ENCODE measurements at places on chromosomes 2 and 18.

- DNase-seq, result no peak
Measured at GRCh38 chr2:230783101-230783500, 70.5 kb downstream of the CAB39 start.

DNA sequence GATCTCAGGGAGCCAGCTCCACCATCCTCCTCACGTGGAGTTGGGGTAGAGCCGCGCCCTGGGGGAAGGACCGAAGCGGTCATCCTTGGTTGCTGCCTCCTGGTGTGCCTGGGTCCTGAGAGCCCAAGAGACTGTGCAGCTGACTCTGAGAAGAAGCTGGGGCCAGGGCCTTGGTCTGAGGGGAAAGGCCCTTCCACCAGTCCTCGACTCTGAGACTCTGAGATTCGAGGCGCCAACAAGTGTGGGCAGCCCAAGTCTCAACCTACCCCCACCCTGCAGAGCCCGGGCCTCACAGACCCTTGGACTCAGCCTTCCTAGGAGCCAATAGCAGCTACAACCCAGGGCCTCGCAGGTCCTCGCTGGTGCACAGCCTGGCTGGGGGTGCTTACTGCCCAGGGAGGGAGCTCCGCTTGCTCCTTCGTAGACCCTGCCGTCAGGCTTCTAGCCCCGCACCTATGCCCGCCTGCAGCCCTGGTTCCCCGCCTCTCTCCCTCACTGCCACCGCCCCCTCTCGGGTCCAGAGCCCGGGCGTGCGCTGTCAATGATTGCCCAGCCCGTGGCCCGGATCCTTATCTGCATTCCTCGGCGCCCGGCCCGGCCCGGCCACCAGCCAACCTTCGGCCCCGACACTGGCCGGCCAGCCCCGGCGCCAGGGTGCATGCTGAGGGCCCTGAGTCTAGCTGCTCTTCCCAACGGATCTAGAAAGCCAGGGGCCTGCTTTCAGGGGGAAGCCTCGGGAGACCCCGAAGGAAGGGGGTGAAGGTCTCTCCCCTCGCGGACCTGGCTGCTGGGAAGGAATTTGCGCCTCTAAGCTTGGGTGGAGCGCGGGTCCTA, 2.0 kb downstream of the IHH start:
- no peak for DNase-seq

DNA sequence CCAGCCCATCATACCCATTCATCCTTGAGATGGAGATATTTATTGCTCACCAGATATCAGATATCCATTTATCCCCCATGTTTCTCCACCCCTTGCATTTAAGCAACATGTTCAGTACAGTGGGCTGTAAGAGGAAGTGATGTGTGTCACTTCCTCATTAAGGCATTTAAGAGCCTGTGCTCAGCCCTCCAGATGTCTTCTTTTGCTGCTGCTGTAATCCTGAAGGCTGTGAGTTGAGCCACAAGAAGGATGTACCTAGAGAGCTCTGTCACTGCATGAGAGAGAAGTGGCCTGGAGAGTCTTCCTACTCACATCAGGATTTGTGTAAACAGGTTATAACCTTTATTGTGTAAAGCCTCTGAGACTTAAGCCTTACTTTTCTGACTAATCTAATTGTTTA, 151.8 kb upstream of the UNC80 start:
- peak; percentile 33 for DNase-seq

GRCh38 chr2:235170536-235171521, 219.0 kb downstream of the SH3BP4 start:
- peak; percentile 86 for DNase-seq

DNA sequence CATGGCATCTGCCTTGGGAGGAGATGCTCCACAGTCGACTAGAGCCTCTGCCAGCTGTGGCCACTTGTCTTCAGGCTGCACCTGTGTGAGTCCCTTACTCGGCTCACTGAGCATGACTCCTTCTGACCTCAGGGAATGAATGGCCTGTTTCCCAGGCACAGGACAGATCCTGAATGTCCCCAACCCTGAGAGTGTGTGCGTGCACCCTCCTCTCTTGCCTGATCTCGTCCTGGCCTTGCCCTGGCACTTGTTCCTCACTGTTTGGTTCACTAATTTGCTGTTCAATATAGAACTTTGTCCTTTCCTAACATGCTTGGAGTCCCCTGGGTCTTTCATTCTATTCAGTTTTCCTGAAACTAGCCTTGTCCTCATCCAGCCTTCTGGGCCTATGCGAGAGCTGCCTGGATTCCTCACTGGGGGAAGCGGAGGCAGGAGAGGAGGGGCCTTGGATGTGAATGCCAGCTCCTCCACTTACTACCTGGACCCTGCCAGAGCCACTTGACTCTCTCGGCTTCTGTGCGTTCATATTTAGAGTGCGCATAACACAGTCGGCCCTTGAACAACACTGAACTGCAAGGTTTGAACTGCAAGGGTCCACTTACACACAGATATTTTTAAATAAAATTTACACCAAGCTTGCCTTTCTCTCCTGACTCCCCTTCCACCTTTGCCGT, 184.8 kb downstream of the ACKR3 start:
- DNase-seq, result no peak

DNA sequence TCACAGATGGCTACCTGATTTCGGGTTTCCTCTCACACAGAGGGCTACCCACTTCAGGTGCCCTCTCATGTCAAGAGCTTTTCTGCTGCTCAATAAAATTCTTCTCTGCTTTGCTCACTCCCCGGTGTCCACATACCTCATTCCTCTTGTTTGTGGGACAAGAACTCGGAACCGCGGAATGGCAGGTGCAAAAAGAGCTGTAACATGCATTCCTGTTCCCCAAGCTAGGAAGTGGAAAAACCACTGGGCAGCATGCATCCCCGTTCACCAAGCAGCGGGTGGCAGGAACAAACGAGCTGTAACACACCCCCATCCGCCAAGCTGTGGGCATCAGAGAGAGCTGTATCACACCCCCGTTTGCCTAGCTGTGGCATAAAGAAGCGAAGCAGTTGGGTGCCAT, 27.2 kb upstream of the FRZB start:
- no peak for DNase-seq

DNA sequence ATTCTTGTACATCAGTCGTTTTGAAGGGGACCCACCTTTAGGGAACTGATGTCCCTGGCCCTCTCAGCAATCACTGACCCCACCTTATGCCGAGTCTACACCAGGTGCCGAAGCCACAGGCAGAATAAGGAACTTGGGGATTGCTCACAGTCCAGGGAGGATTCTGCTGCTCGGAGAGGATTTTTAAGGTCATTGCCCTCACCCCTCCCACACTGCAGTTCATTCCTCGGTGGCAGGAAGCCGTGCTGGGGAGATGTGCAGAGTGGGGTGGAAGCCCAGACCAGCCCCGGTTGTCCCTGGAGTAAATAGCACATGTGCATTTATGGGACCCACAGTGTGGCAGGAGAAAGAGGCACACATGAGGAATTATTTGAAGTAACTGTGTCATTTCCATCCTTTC, 50.4 kb downstream of the PLB1 start:
- DNase-seq, result no peak

DNA sequence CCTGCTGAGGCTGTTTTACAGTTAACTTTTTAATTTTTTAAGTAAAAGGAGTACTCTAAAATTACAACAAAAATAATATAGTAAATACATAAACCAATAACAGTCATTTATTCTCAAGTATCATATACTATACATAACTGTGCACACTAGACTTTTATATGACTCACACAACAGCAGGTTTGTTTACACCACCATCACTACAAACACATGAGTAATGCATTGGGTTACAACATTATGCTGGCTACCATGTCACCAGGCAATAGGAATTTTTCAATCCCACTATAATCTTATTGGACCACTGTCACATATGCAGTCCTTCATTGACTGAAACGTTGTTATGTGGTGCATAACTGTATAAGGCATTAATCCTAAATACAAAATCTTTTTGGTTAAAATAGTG, 42.5 kb downstream of the RASGRP3 start:
- DNase-seq, result no peak

- no peak for DNase-seq
Measured at GRCh38 chr18:75229437-75229836, 18.8 kb downstream of the TSHZ1 start.

DNA sequence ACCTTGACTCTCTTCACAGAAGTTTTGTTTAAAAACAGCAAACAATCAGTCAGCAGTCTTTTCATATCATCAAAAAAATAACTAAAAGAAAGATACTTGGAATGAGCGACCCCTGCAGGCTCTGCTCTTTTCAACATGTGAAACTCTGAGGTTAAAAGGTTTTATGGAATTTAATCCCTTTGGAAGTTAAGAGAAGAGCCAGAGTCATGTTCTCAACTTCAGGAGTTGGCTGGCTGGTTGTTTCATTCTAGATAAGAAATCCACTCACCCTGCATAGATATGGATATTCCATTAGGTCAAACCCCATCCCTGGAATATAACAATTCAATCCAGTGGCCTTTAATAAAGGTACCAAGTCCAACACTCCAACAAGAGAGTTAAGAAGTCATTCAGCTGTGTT, 115.6 kb upstream of the RMDN2 start:
- DNase-seq, result peak; percentile 79

DNA sequence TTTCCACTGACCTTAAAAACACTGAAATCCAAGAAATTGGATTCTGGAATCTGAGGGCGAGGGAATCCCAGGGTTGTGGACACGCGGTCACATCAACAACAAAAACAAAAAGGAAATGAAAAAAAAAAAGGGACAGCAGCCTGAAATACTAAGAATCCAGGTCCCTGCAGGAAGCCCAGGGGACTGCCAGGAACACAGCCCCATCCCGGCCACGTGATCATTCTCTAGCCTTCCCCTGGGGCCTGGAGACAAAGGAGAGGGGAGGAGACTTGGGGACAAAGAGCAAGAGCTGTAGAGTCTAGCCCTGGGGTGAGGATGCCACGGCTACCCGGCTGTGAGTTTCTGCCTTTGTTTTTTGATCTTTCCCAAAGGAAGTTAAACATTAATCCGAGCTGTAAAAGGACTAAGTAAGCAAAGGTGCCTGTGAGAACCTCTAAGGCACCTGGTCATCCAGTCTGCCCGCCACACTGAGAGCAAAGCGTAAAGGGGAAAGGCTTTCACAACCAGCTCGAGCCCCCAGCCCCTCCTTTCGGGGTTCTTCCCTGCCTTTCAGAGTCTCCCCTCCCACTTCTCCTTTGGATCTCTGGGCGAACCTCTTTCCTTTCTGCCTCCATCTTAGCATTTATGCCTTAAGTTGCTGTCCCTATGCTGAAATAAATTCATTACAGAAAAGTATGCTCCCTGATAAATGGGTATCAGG, 57.9 kb upstream of the MSH2 start:
- DNase-seq, result peak; percentile 67

GRCh38 chr2:27701676-27702075, 38.0 kb downstream of the SLC4A1AP start:
- DNase-seq, result no peak

DNA sequence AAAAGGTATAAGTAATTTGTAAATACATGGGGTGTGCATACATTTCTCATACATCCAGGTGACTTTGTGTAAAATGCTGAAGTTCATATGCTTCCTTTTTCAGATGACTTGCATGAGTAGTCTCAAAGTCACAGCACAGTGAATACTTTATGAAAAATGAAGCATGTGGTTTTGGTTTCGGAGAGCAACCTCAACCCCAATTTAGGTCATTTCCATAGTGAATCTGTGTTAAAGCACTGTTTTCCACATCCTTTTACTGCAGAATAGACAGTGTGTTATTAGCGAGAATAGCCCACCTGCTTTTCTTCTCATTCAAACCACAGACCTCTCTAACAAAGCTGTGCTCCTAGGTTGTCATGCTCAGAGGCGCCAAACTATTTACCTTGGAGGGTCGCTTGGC, 204.4 kb upstream of the RASGRP3 start:
- DNase-seq, result no peak

DNA sequence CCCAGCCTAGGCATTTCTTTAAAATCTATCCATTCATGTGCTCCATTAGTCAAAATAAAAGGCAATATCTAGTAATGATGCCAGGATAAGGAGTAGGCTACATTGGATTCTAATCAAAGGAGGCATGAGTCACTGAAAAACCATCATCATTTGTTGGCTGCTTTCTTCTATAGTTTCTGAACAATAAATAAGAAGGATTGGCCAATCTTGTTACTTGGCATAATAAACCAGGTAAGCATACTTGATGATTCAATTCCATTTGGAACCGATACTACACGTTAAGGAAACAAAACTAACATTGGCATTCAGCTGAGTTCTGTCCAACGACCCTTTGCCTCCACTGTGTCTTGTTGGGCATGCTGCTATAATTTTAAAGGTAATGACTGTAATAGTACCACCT, 27.2 kb downstream of the ATP8B1 start:
- DNase-seq, result peak; percentile 64

DNA sequence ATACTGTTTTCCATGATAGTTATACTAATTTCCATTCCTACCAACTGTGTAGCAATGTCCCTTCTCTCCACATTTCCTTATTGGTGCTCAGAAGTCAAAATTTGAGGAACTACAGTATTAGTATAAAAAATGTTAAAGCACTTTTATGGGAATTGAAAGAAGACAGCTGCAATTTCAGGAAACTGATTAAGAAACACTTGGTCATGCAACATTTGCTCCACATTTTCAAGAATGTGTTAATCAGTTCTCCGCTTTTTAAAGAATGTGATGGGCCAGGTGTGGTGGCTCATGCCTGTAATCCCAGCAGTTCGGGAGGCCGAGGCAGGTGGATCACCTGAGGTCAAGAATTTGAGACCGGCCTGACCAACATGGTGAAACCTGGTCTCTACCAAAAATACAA, 33.6 kb upstream of the MGAT4A start:
- no peak for DNase-seq

DNA sequence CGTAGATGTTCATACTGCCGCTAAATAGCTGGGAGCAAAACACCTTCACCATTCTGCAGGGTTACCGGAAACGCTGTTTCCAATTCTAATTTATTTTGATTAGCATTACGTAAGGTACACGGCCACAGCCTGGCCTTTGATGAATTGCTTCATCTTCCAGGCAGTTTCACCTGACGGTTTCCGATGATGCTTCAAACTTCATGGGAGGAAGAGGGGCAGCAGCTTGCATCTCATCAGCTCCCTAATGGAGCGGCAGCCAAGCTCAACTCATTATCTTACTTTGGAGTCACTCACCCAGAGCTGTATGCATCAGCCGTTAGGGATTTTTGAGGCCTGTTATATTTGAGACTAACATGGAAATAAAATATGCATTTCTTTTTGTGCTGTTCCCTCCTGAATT, 54.8 kb downstream of the TMEM18 start:
- DNase-seq, result no peak

DNA sequence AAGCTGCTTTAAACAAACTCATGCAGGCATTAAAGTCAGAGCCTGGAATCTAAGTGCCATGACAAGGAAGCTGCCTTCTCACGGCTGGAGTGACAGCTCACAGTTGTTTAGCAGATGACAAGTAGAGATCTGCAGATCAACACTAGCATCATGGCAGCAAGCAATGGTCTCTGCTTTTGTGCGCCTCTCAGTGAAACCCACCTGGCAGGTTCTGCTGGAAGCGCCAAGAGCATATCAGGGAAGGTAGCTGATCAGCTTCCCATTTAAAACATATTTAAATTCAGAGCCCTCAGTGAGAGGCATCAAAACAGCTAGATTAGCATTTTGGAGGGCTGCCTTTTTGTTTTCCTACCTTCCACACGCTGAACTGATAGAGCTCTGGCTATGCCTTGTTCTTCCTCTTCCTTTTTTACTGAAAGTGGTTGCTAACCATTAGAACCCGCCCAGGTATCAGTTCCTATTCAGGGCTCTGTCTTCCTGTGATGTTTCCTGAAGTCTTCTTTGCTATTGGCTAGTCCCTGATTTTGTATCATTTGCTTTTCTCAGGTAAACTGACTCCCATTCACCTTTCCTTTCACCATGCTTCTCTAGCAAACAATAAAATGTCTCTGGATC, 70.8 kb downstream of the TMEM200C start:
- DNase-seq, result no peak
